ENCODE measurements at places on chromosomes 13 and 19.

GRCh38 chr13:74452881-74453280 is 318.7 kb upstream of the KLF12 start:
- no peak for DNase-seq

DNA sequence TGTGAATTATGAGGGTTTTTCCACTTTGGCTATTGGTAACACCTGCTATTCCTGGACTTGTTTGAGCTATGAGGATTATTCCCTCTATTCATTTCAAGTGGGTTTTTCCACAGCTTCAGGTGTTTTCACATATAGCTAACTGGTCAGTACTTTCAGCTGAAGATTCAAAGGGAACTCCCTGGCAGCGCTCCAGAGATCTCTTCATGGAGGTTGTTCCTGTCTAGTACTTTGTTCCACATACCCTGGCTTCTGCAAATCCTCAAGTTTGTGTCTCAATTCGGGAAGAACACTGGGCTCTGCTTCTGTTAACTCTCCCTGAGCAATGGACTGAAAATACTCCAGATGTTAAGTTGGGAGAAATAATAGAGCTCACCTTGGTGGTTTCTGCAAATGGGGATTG is 5.6 kb upstream of the ZNF607 start:
- no peak for DNase-seq

- DNase-seq: no peak
These were observed 41.5 kb downstream of the PDS5B start for GRCh38 chr13:32627793-32628192.

DNA sequence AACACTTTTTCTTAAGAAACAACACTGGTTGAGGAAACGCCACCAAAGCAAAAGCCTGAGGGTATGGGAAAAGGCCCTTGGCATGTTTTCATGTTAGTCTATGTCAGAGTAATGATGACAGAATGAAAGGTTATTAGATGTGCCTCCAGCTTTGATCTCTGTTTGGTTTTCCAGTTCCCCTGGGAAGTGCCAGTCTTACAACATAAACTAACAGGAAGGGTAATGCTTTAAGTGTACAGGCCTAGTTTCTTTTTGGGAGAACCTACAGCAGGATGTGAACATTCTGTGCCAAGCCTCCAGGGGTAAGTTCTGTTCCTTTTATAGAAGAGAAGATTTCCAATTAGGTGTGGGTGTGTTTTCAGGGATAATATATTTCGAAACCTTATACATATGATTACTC is 121.7 kb downstream of the FNDC3A start:
- DNase-seq: no peak

DNA sequence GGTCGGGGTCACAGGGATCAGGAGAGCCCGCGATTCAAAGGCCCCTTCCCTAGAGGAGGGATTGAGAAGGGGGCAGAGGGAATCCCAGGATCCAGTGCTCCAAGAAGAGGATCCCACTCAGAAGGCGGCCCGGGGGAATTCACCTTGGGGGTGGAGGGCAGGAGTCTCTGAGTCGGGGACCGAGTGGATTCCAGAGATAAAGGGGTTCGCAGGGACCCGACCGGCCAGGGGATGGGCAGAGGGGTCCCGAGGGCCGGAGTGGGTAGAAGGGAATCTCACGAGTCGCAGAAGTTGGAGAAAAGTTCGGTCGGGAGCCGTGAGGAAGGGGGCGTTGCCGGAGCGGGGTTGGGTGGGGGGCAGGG is 261 bp downstream of the PRKD2 start:
- DNase-seq: no peak

- DNase-seq: no peak
These were observed 257.8 kb downstream of the ENOX1 start for GRCh38 chr13:43528992-43529391.

- no peak for DNase-seq
These were observed 204.6 kb downstream of the VWA8 start for GRCh38 chr13:41756198-41756880.

DNA sequence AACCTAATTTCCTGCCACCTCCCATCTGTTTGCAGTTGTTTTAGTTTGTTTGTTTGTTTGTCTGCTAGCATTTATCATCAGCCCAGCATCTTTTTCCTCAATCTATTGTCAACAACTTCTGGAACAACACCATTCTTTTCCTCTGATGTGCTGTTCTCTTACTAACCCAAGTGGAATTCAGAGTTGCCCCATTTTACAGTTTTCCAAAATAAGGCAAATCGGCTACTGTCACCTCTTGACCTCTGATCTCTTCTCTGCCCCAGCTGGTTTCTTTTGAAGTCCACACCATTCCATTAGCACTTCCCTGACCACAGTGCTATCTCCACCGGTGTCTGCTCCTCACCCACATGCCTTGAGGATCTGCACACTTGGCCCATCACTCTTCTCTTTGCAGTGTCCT is 102.4 kb downstream of the EFNB2 start:
- no peak for DNase-seq

- DNase-seq: no peak
These were observed 640 bp upstream of the MIDN start for GRCh38 chr19:1247748-1248138.

GRCh38 chr13:61908906-61909615 is 493.4 kb upstream of the PCDH20 start:
- no peak for DNase-seq

DNA sequence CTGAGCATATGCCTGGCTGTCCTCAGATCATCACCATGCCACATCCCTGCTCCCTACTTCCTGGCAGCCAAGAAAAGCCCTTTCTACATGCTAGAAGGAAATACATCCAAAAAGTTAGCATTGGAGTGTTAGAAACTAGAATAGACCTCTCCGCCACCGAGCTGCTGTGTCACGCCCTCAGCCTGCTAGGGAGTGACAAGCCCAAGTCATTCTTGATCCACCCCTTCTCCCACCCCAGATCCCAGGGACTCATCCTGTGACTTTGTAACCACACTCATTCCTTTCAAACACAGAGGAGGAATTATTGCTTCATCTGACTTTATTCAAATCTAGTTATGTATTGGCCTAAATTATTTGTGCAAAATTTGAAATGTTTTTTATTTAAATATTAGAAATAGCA is 45.3 kb downstream of the POLR1D start:
- no peak for DNase-seq

- no peak for DNase-seq
These were observed 3.3 kb downstream of the PPP5C start for GRCh38 chr19:46350029-46350757.

- no peak for DNase-seq
These were observed 25.8 kb downstream of the CFAP97D2 start for GRCh38 chr13:114204894-114205293.

DNA sequence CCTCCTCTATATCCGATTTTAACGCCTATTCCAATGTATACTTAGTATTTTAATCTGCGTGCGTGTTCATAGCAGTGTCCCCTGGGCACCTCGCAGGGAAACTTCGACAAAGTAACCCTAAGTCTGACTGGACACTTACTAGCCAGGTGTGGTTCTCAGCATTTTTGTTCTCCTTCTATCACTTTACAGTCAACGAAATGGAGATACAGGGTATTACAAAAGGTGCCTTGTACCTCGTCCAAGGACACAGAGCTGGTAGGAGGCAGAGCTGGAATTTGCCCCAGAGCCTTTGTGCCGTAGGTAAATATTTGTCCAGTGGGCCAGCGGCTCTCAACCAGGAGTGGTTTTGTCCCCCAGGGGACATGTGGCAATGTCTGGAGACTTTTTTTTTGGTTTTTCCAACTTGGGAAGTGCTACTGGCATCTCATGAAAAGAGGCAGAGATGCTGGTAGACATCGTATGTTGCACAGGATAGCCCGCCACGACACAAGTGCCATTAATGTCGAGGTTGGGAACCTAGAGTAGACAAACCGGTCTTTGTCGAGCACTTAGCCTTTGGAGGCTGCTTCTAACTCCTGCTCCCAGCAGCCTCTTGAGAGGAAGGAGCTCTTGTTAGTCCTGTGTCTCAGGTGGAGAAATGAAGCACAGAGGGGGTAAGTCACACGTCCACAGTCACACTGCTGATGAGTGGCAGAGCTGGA is 1.1 kb downstream of the ZNF444 start:
- DNase-seq: no peak

DNA sequence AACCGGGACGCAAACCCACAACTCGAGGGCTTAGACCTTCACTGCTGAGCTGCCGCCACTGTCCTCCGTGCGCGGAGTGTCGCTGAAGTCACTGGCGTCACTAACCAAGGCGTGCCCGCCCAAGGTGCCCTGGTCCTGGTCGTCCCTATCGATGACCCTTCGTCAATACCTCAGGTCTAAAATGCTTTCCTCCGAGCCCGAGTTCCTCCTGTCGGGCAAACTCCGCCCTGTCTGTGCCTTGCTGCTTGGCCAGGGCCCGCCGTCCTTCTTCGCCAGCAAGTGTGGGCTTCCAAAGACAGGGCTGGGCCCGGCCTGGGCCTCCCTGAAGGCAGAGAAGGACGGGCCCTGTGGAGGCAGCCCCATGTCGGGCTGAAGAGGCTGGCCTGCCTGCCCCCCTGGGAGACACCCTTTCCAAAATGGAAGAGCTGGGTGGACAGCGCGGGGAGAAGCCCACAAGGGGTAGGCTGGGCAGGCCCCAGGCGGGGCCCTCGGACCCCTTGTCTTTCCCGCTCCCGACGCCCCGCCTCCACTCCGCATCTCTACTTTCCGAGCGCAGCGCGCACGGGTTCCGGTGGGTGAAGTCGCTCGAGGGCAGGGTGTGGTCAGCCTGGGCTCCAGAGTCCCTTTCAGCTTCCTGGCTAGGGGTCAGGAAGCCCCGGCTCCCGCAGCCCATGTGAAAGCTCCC is 13.4 kb downstream of the RB1 start:
- DNase-seq: no peak

- DNase-seq: no peak
These were observed 2.4 kb downstream of the RAB3D start for GRCh38 chr19:11337080-11337479.

DNA sequence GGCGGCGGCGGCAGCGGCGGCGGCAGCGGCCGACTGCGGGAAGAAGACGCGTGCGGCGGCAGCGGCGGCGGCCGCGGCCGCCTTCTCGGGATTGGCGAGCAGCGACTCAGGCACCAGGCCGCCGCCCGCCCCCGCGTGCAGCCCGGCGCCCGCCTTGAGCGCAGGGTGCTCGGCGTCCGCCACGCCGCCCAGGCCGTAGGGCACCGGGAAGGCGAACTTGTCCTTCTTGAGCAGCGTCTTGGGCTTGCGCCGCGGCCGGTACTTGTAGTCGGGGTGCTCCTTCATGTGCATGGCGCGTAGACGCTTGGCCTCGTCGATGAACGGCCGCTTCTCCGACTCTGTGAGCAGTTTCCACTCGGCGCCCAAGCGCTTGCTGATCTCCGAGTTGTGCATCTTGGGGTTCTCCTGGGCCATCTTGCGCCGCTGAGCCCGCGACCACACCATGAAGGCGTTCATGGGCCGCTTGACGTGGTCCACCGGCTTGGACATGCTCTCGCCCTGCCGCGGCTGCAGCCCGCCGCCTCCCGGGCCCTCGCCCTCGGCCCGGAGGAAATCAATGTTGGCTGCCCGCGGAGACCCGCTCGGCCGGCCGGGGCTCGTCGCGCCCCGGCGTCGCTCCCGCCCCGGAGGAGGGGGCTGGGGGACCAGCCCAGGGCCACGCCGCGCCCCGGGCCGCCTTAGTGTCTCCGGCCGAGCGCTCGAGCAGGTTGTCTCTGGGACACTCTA is 621 bp downstream of the SOX21 start:
- DNase-seq: no peak

GRCh38 chr13:75761369-75761768 is 125.2 kb downstream of the LMO7 start:
- DNase-seq: no peak

- no peak for DNase-seq
These were observed 108.8 kb downstream of the TBC1D4 start for GRCh38 chr13:75372923-75373841.

DNA sequence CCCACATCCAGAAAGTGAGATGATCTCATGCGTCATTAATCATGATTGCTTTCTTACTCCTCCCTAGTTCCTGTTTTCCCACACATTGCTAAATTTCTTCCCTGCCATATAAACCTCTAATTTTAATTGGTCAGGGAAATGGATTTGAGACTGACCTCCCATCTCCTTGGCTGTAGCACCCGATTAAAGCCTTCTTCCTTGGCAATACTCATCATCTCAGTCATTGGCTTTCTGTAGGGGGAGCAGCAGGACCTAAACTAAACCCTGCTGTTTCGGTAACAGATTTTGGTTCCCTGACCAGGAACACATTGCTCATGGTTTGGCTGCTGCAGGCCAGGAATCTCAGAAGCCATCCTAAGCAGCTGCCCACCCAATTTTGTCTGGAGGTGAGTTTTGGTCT is 61.7 kb downstream of the SPRYD7 start:
- no peak for DNase-seq

DNA sequence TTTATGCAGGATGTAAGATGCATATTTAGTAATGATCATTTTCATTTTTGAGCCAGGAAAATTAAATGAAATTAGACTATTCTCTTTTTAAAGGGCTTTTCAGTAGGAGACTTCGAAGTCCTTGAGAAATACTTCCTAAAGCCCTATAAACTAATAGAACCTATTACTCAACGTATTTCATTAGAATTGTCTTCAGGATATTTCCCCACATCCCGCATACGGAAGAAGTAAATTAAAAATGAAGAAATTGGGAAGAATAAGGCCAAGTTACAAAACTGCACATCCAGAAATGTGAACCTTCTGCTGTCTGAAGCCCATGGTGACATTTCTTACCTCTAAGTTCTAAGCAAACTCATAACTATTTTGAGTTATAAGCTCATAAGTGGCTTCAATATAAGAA is 66.5 kb downstream of the RXFP2 start:
- DNase-seq: no peak

DNA sequence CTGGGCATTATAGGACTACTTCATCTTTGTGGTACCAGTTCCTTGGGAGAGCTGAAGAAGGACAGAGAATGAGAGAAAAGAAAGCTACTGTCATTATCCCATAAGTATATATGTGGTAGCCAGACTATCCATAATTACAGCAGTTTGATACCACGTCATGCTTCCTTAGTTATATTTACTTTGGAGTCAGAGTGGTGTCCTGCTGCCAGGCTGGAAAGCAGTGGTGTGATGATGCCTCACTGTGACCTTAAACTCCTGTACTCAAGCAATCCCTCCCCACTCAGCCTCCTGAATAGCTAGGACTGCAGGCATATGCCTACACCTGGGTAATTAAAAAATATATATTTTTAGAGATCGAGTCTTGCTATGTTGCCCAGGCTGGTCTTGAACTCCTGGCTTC is 57.8 kb downstream of the WTIP start:
- no peak for DNase-seq

GRCh38 chr13:98997738-98998641 is 20.1 kb upstream of the DOCK9 start:
- no peak for DNase-seq

DNA sequence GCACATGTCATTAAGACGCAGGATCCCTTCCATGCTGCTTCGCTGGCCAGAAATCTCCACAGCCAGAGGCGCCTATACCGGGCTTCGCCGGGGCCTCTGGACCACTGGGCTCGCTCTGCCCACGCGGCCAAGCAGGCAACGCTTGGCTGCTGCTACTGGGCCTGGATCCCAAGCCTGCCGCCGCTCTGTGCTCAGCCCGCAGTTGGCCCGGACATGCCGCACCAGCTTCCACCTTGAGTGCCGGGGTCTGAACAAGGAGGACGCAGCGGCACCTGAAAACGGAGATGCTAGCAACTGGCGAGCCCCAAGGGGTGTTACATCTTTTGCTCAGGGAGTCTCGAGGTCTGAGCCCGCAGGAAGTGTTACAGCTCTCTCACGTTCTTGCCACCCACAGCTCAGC is 409.9 kb upstream of the SGCG start:
- DNase-seq: no peak

GRCh38 chr19:8311461-8312260 is 3.5 kb upstream of the CD320 start:
- DNase-seq: no peak

All from iPS-NIHi11 (cell line).